ENCODE measurements at places on chromosomes 2 and 18.

- no peak for DNase-seq
These were observed 1232.3 kb upstream of the ZEB2 start for GRCh38 chr2:145752091-145752806.

GRCh38 chr2:170206246-170206645, 28.3 kb downstream of the MYO3B start:
- no peak for DNase-seq

- DNase-seq = no peak
These were observed 94.4 kb downstream of the STK39 start for GRCh38 chr2:168152902-168153530.

DNA sequence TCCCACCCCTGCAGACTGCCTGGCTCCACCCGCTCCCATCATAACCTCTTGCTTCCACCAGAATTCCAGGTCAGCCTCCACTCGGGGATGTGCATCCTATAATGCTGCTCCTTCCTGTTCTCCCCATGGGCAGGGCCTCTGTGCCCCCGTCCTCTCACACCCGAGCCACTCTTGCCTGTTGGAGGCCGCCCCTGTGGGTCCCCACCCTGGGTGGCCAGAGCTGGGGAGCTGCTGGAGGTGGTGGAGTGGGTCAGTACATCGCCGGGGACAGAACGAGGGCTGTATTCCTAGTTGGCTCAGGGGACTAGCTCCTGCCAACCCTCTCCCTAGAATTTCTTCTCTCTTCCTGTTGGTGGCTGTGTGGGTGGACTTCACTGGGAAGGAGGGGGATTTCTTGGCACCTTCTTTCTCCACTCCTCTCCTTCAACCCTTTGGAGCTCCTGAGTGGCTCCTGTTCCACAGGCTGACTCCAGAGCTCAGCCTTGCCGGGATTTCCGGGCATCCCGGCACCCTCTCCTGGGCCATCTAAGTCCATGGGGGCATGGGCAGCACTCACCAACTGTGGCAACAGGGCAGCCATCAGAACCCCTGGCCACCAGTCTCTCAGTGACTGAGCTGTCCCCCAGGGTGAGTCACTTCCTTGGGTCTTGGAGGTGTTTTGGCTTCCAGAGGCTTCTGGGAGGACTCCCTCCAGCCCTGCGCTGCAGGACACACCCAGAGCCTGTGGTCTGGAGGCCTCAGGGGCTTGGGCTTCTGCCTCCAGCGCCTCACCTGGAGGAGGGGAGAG, 88.2 kb upstream of the MCFD2 start:
- DNase-seq = no peak

DNA sequence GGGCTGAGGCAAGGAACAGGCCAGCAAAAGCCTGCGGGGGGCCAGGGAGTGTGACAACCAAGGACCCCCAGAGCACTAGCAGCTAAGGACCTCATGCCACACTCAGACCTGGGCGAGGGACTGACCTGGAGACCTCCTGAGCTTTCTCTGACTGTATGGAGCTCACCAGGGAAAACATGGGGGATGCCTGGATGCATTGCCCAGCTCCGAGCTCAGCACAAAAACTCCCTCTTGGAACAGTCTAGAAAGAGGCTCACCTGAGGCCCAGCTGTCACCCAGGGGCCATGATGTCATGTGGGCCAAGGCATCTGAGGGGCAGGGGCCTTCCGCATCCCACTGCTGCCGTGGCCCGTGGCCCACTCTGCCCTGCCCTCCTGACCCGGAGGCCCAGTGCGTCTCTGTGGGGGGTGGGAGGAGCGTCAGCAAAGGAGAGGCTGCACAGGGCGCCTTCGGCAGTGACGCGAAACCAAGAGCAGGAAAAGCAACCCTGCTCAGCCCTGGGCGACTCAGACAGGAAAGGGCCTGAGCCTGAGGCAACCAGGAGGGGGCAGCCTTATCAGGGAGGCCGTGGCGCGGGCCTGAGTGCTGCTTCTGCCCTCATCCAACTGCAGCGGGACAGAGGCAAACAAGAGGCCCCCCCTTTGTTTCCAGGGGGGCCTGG, 57.3 kb upstream of the ALPP start:
- no peak for DNase-seq

DNA sequence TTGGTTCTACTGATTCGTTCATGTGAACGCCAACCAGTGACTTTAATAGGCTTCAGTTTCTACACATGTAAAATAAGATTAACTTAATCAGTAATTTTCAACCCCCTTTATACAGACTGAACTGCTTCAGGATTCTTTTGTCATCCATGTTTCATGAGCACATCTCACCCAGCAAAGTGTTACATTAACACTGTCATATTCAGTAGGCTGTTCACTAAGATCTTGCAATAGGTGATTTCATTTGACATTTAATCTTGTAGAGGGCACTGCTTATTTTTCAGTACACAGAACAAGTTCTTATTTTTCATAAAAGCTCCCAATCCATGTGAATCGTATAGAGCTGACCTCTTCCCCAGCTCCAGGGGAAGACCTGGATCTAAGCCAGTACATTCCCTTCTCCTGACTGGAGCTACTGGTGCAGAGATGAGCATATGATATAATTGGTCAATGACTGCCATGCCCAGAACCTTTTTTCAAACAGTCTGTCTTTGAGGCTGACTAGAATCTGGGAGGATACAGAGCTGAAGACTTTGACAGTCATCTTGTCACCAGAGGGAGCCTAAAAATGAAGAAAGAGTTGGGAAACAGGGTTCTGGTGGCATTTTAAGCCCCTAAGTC, 72.2 kb upstream of the CHRNA1 start:
- no peak for DNase-seq

DNA sequence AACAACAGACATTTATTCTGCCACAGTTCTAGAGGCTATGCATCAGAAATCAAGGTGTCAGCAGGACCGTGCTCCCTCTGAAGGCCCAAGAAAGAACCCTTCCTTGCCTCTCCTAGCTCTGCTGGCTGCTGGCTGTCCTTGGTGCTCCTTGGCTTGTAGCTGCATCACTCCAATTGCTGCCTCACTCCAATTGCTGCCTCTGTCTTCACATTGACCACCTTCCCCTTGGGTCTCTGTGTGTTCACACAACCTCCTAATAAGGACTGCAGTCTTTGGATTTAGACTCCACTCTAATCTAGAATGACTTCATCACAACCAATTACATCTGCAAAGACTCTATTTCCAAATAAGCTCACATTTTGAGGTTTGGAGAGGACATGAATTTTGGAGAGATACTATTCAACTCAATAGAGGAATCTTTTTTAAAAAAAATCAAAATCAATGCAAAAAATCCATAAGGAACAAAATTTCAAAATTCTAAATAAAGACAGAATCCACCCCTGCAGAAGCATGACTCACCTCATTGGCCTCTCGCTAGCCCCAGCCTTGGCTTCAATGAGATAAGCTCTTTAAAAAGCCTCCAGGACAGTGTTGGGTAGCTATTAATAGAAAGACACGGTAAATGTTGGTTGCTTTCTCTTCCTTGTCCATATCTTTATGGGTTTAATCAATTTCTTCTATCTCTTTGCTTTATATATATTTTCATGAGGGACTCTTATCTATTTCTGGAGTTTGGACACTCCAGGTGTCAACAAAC, 267.6 kb upstream of the MGAT5 start:
- no peak for DNase-seq

GRCh38 chr2:27647289-27647688, 16.1 kb downstream of the SUPT7L start:
- no peak for DNase-seq
